ENCODE measurements at places on chromosomes 16 and 17.

GRCh38 chr16:49834531-49835151 is 21.3 kb downstream of the ZNF423 start:
- DNase-seq = peak; percentile 47

DNA sequence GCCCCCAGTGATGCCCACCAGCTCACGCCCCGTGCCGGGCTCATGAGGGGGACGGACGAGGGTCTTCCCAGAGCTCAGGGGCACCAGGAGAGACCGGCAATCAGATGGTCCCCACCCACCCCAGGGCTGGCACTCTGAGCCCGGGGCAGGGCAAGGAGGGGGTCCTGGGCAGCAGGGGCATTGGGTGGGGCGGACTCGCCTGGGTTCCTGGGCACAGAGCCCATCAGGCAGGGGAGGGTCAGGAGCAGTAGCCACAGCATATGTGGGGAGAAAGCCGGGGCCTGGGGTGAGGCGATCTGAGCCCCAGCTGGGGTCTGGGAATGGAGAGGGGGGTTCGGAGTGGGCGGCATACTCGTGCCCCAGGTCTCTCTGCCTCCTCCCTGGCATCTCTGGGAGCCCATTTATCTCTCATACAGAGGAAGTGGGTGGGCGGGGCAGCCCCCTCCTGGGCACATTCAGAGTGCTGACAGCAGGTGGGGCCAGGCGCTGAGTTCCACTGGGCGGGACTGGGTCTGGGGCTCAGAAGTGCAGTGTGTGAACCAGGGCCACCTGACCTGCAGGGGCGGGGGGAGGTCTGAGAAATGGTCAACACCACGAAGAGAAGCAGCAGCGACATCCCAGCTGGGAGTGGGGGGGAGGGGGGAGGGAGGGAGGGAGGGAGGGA is 20.5 kb upstream of the UBE2I start:
- DNase-seq = no peak

DNA sequence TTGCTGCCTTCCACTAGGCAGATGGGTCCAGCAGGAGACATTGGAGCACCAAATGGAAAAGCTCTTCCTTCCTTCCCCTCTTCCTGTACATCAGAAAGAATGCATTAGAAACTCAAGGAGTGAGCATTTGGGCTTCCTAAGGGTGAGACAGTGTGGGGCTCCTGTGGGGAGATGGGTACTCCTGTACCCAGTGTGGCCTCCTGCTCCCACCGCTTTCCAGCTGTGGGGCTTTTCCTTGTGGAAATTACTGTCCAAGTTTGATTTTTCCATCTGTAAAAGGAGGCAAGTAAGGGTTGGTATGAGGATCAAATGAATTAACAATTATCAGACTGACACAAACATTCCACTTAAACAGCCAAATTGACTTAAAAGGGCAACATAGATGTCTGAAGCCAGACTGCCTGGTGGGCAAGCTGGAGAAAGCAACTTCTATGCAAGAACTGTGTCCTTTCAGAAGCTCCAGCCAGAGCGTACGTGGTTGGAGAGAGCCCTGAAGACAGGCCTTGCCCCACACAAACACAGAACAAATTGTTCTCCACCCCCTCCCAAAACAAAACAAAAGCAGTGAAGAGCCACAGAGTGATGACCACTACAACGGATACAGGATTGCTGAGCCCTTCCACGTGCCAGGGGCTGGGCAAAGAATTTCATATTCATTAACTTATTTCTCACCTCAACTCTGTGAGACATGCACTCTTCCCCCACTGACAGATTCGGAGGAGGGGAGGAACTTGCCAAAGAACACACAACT is 23.1 kb upstream of the ALDH3A1 start:
- no peak for DNase-seq

DNA sequence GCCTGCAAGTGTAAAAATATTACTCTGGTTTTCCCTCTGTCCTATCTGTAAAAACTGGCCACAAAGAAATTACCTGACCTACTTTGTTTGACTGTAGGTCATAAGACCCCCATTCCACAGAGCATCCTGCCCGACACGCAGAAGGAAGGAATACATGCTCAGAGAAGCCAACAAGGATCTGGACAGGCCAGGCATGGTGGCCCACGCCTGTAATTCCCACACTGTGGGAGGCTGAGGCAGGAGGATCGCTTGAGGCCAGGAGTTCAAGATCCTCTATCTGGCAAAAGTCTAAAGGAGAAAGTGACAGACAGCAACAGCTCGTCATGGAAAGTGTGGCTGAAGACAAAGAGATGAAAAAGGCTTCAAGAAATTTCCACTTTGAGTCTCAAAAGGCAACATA is 78.2 kb upstream of the RNU2-1 start:
- DNase-seq = no peak

Measured in adipocyte (in vitro differentiated cells).